Fibroblast of skin of left quadriceps (primary cell): ENCODE measurements at places on chromosomes 6 and 20.

DNA sequence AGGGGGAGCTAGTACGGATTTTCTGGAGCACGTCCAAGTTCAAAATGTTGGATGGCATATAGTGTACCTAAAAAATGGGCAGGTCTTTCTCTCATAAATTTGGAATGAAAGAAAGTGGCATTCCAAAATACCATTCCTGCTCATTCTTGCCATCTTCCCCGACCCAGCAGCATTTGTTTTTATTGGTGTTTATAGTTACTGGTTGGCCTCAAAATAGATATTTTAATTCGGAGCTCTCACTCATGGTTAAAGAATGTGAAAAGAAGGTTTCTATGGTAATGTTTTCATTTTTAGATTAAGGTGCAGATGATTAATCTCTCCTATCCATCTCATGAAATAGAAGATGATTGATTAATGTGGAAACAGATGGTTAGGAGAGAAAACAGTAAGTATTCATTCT lies 204.5 kb downstream of the HIVEP2 start:
- no peak for DNase-seq

DNA sequence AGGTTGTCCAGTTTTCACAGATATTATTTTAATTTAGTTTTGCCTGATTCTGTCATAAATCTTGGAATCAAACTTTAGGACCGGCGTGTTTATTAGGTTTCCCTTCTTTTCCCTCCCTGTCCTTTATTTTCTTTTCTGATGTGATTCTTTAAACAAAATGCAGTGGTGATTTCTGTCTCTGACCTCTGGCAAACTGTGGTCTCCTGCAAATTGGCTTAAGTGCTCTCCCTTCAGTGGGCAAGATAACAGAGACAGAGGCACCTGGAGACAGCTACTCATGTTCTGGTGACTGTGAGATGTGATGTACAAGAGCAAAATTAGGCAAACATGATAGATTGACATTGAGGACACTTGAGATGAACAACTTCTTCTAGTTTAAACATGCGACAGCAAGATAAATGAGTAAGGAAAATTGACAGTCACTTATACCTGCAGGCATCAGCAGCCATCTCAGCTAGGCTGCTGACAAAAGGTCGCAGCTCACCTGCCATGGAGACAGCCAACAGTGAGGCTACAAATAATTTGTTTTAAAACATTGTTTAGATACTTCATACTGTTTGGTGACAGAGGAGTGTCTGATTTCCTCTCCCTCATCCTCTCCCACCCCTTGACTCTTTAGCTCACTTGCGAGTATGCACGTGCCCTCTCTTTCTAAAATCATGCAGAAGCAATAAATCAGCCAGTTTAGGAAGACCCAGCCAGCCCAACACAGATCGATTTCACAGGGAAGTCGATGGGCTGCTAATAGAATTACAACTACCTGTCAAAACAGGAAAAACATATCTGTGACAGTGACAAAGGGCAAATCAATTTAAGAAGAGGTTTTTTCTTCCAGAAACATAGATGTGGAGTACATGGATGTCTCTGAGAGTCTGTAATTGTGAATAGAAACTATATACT lies 63.4 kb upstream of the MAP3K7 start:
- no peak for DNase-seq

GRCh38 chr20:45893831-45894230 lies 2.7 kb downstream of the CTSA start:
- DNase-seq: no peak

GRCh38 chr20:12594410-12595088 lies 414.2 kb upstream of the SPTLC3 start:
- no peak for DNase-seq

GRCh38 chr6:34248727-34249468 lies at the start of gene SMIM29:
Gene SMIM29, minus strand, starts transcription at chr6:34249006. Its CDS starts 1,215 bp downstream, at chr6:34247791.
- DNase-seq: peak; percentile 88

GRCh38 chr6:113381959-113382358 lies 475.2 kb upstream of the MARCKS start:
- peak; percentile 67 for DNase-seq

DNA sequence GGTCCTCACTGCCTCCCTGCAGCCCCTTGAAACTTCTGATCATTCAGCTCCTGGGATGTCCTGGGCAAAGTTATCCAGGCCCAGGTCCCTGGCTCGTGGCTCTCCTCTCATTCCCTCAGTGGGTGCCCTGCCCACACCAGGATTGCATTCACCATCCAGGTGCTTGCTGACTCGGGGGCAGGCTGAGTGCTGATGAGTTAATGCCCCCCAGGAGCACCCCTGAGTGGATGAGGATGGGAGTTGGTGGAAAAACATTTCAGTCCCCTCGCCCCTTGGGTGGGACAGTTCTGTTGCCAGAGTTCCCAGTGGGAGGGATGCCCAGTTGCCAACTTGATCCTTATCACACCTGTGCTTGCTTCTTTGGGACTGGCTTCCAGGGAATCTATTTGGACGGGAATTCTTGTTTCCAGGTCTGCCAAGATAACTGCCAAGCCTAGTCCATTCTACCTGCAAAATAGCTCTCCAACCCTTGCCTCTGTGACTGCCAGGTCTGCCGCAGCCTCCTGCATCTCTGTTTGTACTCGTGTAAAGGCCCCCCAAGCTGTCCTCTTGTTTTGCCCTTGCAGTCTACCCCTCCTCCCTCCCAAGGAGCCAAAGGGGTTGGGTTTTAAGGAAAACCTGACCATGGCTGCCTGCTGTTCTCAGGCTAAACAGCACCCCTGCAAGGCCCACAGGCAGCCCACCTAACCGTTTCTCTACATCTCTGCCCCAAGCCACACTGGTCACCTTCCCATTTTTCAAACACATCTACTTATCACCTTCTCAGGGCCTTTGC lies 11.6 kb upstream of the RSPO4 start:
- DNase-seq: no peak

- DNase-seq: no peak
These were observed 30.6 kb downstream of the SIRPD start for GRCh38 chr20:1526896-1527295.

GRCh38 chr6:35686873-35687555 lies 1.7 kb downstream of the FKBP5 start:
- DNase-seq: no peak

DNA sequence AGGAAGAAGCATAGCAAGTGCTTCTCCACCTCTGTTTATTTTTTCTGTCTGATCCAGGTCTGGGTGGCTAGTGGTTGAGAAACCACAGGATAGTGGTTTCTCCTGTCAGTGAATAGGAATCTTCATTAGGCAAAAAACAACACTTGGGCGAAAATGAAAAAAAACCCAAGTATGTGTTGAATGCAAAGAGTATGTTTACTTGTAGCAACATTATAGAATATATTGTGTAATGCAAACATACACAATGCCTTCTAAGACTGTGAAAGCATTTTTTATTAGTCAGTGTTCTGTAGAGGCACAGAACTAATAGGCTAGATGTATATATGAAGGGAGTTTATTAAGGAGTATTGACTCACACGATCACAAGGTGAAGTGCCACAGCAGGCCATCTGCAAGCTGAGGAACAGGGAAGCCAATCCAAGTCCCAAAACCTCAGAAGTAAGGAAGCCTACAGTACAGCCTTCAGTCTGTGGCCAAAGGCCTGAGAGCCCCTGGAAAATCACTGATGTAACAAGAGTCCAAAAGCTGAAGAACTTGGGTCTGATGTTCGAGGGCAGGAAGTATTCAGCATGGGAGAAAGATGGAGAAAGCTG lies 111.1 kb downstream of the UST start:
- peak; percentile 93 for DNase-seq

- peak; percentile 70 for DNase-seq
These were observed 159.3 kb upstream of the CENPW start for GRCh38 chr6:126180585-126180984.

- no peak for DNase-seq
These were observed 519.9 kb upstream of the NOX3 start for GRCh38 chr6:155975506-155975905.

DNA sequence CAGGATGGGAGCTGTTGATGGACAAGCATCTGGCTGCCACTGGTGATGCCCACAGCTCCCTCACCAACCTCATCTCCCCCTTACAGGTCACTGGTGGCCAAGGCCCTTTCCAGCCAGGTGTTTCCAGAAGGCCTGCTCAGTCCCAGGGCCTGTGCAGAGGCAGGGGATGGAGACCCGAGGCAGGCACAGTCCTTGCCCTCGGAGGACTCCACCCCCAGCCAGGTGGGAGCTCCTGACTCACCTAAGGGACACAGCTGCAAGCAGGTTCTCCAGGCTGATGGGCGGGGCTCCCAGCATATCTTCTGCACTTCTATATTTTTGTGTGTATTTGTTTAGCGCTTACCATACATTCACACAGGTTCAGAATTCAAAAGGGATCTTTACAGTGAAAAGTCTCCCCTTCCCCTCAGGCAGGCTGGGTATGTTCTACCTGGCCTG lies 17.4 kb downstream of the PRPH2 start:
- no peak for DNase-seq

- no peak for DNase-seq
These were observed 74.2 kb upstream of the VSTM2L start for GRCh38 chr20:37828684-37829083.

DNA sequence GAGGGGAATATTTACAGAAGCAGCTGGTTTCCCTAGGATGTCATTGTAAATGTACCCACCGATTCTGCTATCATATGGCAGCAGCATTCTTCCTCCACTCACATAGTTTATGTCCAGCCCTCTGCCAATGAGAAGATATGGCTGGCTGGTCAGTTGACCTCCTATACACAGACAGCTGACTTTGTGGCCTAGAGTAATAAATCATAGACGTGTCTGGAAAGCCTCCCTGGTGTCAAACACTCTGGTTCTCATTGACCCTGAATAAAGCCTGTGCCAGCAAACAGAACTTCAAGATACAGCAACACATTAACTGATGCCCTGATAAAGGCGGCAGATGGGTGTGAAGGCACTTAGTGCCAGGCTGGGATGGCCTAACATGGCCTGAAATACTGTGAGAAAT lies 52.6 kb downstream of the GPR63 start:
- no peak for DNase-seq

GRCh38 chr6:135935941-135936601 lies 84.6 kb downstream of the PDE7B start:
- DNase-seq: peak; percentile 85

GRCh38 chr6:109820706-109821350 lies 129.7 kb downstream of the FIG4 start:
- no peak for DNase-seq

DNA sequence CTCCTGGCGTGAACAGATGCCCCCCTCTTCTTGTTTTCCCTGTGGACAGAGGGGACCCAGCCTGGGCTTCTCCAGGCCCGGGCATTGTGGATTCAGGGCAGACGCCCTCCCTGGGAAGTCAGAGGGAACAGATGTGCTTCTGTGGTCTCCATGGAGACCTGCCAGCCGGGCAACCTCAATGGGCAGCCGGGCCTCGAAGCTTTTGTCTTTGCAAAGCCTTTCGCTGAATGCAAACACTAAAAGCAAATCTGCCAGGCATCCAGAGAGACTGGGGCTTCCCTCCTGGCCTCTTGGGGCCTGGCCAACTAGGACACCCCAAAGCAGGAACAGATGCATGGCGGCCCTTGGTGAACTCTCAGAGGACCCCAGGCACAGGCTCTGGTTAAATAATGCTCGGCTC lies 370.0 kb upstream of the SULF2 start:
- no peak for DNase-seq

GRCh38 chr20:9515214-9515585 lies 810 bp downstream of the LAMP5 start:
- no peak for DNase-seq

- no peak for DNase-seq
These were observed 19.0 kb downstream of the RNF24 start for GRCh38 chr20:3996399-3996798.

GRCh38 chr6:5509106-5509505 lies 247.8 kb downstream of the FARS2 start:
- no peak for DNase-seq

DNA sequence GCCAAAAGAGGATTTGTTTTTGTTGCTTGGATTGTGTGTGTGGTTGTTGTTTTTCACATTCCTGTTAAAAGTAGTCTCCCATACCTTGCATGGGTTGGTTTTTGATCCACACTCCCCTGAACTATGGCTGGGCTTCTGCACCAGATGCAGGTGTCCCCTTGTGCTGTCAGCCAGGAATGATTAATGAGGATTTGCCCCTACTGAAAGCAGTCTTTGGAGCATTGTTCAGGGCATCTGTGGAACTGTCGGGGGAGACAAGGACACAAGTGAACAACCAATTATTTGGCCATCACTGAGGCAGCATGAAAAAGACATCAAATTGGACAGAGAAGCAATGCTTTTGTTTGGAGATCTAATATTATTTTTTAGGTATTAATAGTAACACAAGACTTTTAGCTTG lies 373.2 kb upstream of the MMS22L start:
- no peak for DNase-seq

GRCh38 chr6:36197739-36198221 lies 1.2 kb downstream of the BRPF3 start:
- DNase-seq: no peak

- no peak for DNase-seq
These were observed 216.1 kb upstream of the MYLIP start for GRCh38 chr6:15912505-15913400.

- no peak for DNase-seq
These were observed 28.7 kb downstream of the LAMA4 start for GRCh38 chr6:112225691-112226090.

GRCh38 chr6:142884214-142885035 lies 60.6 kb downstream of the HIVEP2 start:
- no peak for DNase-seq

GRCh38 chr6:48535582-48536009 lies 424.6 kb upstream of the PTCHD4 start:
- DNase-seq: peak; percentile 17

- no peak for DNase-seq
These were observed 22.7 kb upstream of the PRDM1 start for GRCh38 chr6:106063448-106063850.

GRCh38 chr6:157892363-157892877 lies 69.4 kb downstream of the SNX9 start:
- DNase-seq: no peak

GRCh38 chr6:41037107-41037900 lies 1.7 kb downstream of the UNC5CL start:
- DNase-seq: no peak

GRCh38 chr6:91483415-91484105 lies 896.7 kb upstream of the MAP3K7 start:
- no peak for DNase-seq

DNA sequence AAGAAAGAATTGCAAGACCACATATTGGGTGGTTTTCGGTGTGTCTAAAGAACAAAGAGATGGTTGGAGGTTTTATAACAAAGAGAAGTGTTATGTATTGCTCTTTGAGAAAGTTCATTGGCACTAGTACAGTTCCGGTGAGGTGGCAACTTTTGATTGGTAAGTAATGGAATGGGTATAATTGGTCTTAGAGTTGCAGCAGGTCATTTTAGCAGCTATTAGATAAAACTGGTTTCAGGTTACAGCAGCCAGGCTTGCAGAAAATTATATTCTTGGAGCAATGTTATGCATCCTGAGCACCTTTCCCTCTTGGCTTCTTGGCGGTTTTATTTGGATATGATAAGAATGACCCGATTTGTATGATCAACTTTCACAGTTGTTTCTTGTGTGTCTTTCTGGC lies 12.3 kb upstream of the SSTR4 start:
- no peak for DNase-seq

DNA sequence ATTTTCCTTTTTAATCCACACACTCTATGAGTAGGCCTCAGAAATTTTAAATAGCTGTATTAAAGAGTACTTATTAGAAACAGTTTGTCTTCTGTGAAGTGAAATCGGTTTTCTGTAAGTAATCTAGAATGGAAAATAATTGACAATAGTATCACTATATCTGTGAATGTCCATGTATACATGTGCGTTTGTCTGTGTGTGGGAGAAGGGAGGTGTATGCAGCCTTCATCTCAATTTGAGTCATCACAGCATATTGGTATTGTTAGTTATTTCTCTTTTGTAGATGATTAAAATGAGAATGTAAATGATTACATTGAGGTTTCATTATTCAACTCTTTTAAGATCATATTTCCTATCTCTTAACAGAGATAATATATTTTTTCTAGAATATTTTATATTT lies 206.0 kb downstream of the EYS start:
- no peak for DNase-seq
